ENCODE measurements at places on chromosomes 5 and 9. TPM values are rescaled to one million over a fixed set of nuclear protein-coding genes. Genes with fewer than 3 reads are reported as not detected.
A peak's percentile ranks its signal among the peaks of the same experiment; 100 is the strongest.

DNA sequence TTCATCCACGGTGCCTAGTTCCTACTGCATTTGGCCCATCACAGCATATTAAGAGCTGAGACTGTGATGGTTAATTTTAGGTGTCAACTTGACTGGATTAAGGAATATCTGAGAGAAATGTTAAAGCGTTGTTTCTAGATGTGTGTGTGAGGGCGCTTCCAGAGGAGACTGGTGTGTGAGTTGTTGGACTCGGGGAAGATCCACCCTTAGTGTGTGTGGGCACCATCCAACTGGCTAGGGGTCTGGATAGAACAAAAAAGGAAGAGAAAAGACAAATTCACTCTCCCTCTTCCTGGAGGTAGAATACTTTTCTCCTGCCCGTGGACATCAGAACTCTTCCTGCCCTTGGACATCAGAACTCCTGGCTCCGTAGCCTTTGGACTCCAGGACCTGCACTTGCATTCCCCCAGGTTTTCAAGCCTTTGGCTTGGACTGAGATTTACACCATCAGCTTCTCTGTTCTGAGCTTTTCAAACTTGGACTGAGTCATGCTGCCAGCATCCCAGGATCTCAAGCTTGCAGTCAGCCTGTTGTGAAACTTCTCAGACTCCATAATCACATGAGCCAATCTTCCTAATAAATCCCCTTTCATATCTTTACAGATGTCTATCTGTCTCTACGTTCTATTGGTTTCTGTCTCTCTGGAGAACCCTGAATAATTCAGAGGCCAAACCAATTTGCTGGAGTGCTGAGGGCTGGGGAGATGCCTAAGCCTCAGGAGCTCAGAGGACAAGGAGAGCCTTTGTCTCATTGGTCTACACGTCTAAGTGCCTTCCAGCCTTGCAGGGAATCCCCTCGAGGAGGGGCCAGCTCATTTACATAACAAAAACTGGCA is 164.5 kb downstream of the DCP2 start:
- DNase-seq: peak; percentile 69

DNA sequence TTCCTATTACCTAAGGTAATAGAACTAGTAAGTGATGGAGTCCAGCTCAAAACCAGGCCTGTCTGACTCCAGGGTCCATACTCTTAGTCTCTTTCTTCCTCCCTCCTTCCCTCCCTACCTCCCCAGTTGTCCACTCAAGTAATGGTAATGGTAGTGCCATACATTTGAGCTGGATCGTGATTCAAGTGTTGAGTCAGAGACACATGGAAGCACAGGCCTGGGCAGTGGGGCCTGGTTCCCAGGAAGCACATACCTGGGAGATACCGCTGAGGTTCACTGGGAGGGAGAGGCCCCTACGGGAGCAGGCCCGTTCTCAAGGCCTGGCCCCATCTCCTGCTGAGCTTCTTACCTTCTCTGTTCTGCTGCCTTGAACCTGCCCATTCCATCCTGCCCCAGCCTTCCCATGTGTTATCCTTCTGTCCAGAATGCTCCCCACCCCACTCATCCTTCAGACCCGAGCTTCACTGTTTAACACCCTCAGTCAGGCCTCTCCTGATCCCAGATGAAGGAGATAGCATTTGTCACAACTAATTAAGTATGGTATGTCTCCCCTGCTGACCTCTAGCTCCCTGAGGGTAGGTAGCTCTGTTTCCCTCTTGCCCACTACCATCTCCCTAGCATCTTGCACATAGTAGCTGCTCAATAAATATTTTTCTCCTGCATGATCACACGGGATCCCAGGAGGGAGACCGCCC is 13.8 kb downstream of the URM1 start:
- no peak for DNase-seq

The PALM2AKAP2 gene
- total RNA-seq: 2.1 TPM

The PCDHGA4 gene
- total RNA-seq: not detected

DNA sequence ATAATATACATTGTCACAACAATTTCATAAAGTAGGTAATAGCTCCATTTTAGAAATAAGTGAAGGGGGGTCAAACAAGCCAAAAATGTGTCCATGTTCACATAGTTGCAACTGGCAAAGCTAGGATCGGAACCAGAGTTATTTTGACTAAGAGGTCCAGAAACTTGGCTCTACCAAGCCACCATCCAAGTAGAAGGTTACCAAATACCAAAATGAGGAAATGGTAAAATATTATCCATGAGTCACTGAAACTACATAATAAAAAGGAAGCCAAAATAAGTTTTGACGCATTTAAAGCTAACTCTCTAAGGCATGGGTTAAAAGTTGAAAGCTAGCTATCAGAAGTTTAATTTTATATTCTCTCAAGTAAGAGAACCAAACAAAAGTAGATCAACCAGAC is 886.9 kb upstream of the DMAC1 start:
- no peak for DNase-seq
